Activated naive CD8-positive, alpha-beta T cell treated with anti-CD3 and anti-CD28 coated beads for 36 hours (primary cell): ENCODE measurements at places on chromosomes 6 and 20.
A peak's percentile ranks its signal among the peaks of the same experiment; 100 is the strongest.

- H3K27me3 ChIP-seq: peaks cover 3% of the 10 kb centered on the region
- DNase-seq: no peak
These were observed 11.4 kb upstream of the LOC128125822 start for GRCh38 chr6:63560801-63561287.

- H3K27ac ChIP-seq: no peak overlapping the region
- no peak for DNase-seq
- peaks cover 3% of the 10 kb centered on the region for H3K27me3 ChIP-seq
- H3K36me3 ChIP-seq: no peaks in the 10 kb centered on the region
- H3K4me3 ChIP-seq: no peak overlapping the region
- no peaks in the 10 kb centered on the region for H3K4me1 ChIP-seq
These were observed 12.5 kb downstream of the CAP2 start for GRCh38 chr6:17405944-17406245.

- H3K4me3 ChIP-seq: peak within 1 kb of the TSS; percentile 94
- peak; percentile 89 for DNase-seq
- H3K27ac ChIP-seq: peak within 1 kb of the TSS; percentile 95
- H3K4me1 ChIP-seq: peaks cover 53% of the 10 kb centered on the region
These were observed at the start of gene RNF5 for GRCh38 chr6:32177788-32178546. Gene RNF5, plus strand, starts transcription at chr6:32178405. Its CDS starts 107 bp downstream, at chr6:32178512.

- no peak for DNase-seq
- H3K36me3 ChIP-seq: no peaks in the 10 kb centered on the region
- peaks cover 22% of the 10 kb centered on the region for H3K4me1 ChIP-seq
- no peak overlapping the region for H3K4me3 ChIP-seq
These were observed 120.2 kb upstream of the RNF24 start for GRCh38 chr20:4135385-4136077.

- H3K4me1 ChIP-seq: peaks cover 16% of the 10 kb centered on the region
- peaks cover 18% of the 10 kb centered on the region for H3K27me3 ChIP-seq
- no peak overlapping the region for H3K4me3 ChIP-seq
These were observed 42.0 kb downstream of the SLC2A12 start for GRCh38 chr6:134010400-134010799.

GRCh38 chr20:3663858-3664257, 659 bp upstream of the GFRA4 start:
- H3K4me3 ChIP-seq: no peak overlapping the region
- H3K27ac ChIP-seq: no peak overlapping the region
- no peak for DNase-seq
- peaks cover 44% of the 10 kb centered on the region for H3K27me3 ChIP-seq
- H3K4me1 ChIP-seq: peaks cover 24% of the 10 kb centered on the region
- H3K36me3 ChIP-seq: no peaks in the 10 kb centered on the region

DNA sequence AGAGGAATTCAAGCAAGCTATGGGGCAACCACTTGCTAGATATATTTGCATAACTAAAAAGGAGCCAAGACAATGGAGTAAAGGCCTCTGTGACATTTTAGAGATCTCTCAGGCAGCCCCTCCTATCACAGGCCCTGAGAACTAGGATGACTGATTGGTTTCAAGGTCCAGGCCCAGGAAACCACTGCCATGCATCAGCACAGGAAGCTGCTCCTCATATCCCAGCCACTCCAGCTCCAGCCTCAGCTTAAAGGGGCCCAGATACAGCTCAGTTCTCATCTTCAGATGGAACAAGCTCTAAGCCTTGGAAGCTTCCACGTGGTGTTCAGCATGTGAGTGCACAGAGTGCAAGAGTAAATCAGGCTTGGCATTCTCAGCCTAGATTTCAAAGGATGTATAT, 21.1 kb upstream of the THBS2 start:
- H3K4me3 ChIP-seq: no peak overlapping the region
- no peak for DNase-seq
- no peak overlapping the region for H3K27ac ChIP-seq
- H3K36me3 ChIP-seq: no peaks in the 10 kb centered on the region

- H3K27ac ChIP-seq: no peak overlapping the region
- no peak overlapping the region for H3K4me3 ChIP-seq
- no peaks in the 10 kb centered on the region for H3K4me1 ChIP-seq
These were observed 105.4 kb upstream of the RIN2 start for GRCh38 chr20:19652591-19653026.

DNA sequence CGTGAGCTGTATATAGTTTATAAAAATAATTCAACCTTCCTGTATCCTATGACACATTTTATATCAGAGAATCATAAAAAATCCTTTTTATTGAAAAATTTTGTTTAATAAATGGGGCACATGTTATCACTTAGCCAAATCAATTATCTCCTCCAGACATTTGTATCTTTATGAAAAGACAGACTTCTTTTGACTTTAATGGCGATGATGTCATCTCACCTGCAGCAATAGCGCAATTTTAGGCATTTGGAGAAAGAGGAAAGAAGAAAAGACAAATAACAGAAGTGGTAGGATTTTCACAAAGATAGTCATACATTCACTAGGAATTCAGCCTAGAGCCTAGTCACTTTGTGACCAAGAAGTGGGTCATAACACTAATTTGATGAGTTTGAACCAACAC, 444.5 kb downstream of the PREX1 start:
- no peaks in the 10 kb centered on the region for H3K4me1 ChIP-seq
- no peak for DNase-seq
- no peaks in the 10 kb centered on the region for H3K36me3 ChIP-seq
- peaks cover 6% of the 10 kb centered on the region for H3K27me3 ChIP-seq
- no peak overlapping the region for H3K4me3 ChIP-seq

- H3K27me3 ChIP-seq: no peaks in the 10 kb centered on the region
- no peak overlapping the region for H3K4me3 ChIP-seq
- peaks cover 7% of the 10 kb centered on the region for H3K4me1 ChIP-seq
- no peak for DNase-seq
- no peak overlapping the region for H3K27ac ChIP-seq
These were observed 27.8 kb downstream of the FOXP4 start for GRCh38 chr6:41573985-41574384.

- H3K4me1 ChIP-seq: peaks cover under 1% of the 10 kb centered on the region
- DNase-seq: no peak
- no peak overlapping the region for H3K4me3 ChIP-seq
- no peak overlapping the region for H3K27ac ChIP-seq
- H3K27me3 ChIP-seq: peaks cover 15% of the 10 kb centered on the region
- no peaks in the 10 kb centered on the region for H3K36me3 ChIP-seq
These were observed 4.4 kb upstream of the CST3 start for GRCh38 chr20:23641936-23642751.

GRCh38 chr6:105838171-105838570, 248.0 kb upstream of the PRDM1 start:
- DNase-seq: no peak
- peaks cover 7% of the 10 kb centered on the region for H3K27me3 ChIP-seq
- no peaks in the 10 kb centered on the region for H3K4me1 ChIP-seq
- no peak overlapping the region for H3K4me3 ChIP-seq
- no peak overlapping the region for H3K27ac ChIP-seq

- H3K36me3 ChIP-seq: no peaks in the 10 kb centered on the region
- no peak overlapping the region for H3K4me3 ChIP-seq
- DNase-seq: no peak
- H3K4me1 ChIP-seq: no peaks in the 10 kb centered on the region
- H3K27ac ChIP-seq: no peak overlapping the region
These were observed 51.0 kb downstream of the TXNDC5 start for GRCh38 chr6:7859591-7859990.

- H3K27ac ChIP-seq: peak overlapping the region; percentile 60
- H3K4me1 ChIP-seq: peaks cover 22% of the 10 kb centered on the region
- H3K27me3 ChIP-seq: no peaks in the 10 kb centered on the region
- no peak for DNase-seq
- H3K36me3 ChIP-seq: peaks cover 24% of the 10 kb centered on the region
- H3K4me3 ChIP-seq: no peak overlapping the region
These were observed 119.4 kb downstream of the NCOA3 start for GRCh38 chr20:47620808-47621805.

GRCh38 chr20:4956200-4956810, 45.0 kb downstream of the SLC23A2 start:
- peaks cover 9% of the 10 kb centered on the region for H3K36me3 ChIP-seq

- peaks cover 4% of the 10 kb centered on the region for H3K27me3 ChIP-seq
- no peak for DNase-seq
- H3K36me3 ChIP-seq: no peaks in the 10 kb centered on the region
- no peak overlapping the region for H3K4me3 ChIP-seq
- H3K4me1 ChIP-seq: no peaks in the 10 kb centered on the region
These were observed 169.7 kb upstream of the GGTLC1 start for GRCh38 chr20:24158281-24158680.

- no peak for DNase-seq
- H3K4me3 ChIP-seq: no peak overlapping the region
- H3K36me3 ChIP-seq: peaks cover 2% of the 10 kb centered on the region
- H3K4me1 ChIP-seq: peaks cover 17% of the 10 kb centered on the region
- H3K27me3 ChIP-seq: no peaks in the 10 kb centered on the region
These were observed 36.0 kb upstream of the SNX9 start for GRCh38 chr6:157787080-157787479.

DNA sequence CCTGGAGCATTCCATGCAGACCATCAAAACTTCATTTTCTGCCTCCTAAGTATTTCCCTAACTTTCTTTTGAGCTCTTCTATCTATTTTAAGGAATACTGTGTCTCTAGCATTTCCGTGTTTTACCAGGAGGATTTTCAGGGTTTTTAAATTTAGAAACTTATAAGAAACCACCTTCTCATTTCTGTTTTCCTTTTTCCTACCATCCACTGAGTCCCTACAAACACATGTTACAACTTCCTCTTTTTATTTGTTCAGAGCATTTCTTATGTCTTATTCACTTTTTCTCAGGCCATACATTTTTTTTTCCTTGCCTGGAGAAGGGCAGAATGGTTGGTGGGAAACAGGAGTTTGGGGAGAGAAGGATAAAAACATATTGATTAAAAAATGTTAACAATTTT, 130.0 kb upstream of the BMP5 start:
- H3K4me1 ChIP-seq: no peaks in the 10 kb centered on the region
- H3K36me3 ChIP-seq: no peaks in the 10 kb centered on the region
- no peak overlapping the region for H3K4me3 ChIP-seq
- H3K27me3 ChIP-seq: no peaks in the 10 kb centered on the region
- DNase-seq: no peak

- peaks cover 2% of the 10 kb centered on the region for H3K36me3 ChIP-seq
- peaks cover 4% of the 10 kb centered on the region for H3K4me1 ChIP-seq
- no peak overlapping the region for H3K4me3 ChIP-seq
- DNase-seq: peak; percentile 61
- H3K27me3 ChIP-seq: peaks cover 43% of the 10 kb centered on the region
These were observed 119.7 kb upstream of the ZNF184 start for GRCh38 chr6:27592481-27593199.

- H3K36me3 ChIP-seq: no peaks in the 10 kb centered on the region
- no peak overlapping the region for H3K4me3 ChIP-seq
- DNase-seq: no peak
These were observed 112.7 kb upstream of the PRL start for GRCh38 chr6:22409486-22409885.

DNA sequence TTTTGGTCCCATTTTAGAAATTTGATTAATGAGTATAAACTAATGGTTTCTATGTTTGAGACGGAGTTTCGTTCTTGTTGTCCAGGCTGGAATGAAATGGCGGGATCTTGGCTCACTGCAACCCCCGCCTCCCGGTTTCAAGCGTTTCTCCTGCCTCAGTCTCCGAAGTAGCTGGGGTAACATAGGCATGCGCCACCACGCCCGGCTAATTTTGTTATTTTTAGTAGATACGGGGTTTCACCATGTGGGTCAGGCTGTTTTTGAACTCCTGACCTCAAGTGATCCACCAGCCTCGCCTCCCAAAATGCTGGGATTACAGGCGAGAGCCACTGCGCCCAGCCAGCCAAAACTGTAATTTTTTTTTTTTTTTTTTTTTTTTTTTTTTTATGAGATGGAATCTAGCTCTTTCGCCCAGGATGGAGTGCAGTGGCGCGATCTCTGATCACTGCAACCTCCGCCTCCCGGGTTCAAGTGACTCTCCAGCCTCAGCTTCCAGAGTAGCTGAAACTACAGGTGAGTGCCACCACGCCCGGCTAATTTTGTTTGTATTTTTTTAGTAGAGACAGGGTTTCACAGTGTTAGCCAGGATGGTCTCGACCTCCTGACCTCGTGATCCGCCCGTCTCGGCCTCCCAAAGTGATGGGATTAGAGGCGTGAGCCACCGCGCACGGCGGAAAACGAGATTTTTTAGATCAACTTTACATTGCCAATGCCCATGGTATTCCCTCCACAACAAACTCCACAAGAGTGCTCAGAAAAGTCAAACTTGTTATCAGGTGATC, 127.8 kb downstream of the HFE start:
- H3K36me3 ChIP-seq: no peaks in the 10 kb centered on the region
- H3K4me1 ChIP-seq: peaks cover 8% of the 10 kb centered on the region
- no peak overlapping the region for H3K27ac ChIP-seq
- DNase-seq: no peak
- H3K4me3 ChIP-seq: no peak overlapping the region

DNA sequence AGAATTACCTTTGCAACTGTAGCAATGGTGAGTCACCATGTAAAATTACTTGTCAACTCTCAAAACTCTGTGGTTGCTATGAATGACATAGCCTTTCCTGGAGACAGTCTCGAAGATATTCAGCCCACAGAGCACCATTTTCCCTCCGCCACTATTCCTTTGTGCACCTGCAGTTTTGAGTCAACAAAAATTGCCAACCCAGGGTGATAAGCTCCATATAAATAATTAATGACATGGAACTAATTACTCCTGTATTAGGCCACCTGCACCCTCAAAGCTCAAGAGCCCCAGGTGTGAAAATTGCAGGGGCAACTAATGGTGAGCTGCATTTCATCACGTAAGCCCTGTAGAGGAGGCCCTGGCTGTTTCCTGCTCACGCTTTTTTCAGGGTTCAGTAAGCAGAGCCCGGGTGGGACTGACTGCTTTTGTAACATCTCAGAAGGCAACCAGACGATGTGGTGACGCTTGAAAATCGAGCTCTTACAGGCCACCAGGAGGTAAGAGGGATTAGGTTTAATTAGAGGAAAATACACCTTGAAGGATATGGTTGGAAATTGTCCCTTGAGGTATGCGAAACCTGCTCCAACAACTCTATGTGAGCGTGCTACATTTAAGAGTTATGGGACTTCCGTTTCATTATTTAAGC, 70.8 kb downstream of the BMP2 start:
- no peaks in the 10 kb centered on the region for H3K4me1 ChIP-seq
- no peaks in the 10 kb centered on the region for H3K36me3 ChIP-seq
- H3K4me3 ChIP-seq: no peak overlapping the region
- no peak for DNase-seq
- H3K27me3 ChIP-seq: no peaks in the 10 kb centered on the region

DNA sequence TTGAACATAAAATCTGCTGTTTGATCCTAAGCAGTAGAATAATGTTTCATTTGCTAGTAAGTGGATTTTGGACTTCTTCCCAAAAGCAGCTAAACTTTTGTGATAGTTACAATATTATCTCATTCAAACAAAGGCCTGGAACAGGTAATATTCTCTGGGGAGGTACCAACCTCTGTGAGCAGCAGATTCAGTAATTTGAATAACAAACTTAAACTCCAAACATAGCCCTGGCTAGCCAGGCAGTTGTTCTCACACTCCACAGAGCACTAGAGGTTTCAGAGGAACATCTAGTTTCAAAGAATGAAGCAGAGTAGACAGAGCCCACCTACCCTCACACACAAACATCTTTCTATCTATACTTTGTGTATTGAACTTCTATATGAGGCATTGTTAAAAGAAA, 40.9 kb downstream of the LGSN start:
- no peak overlapping the region for H3K27ac ChIP-seq
- H3K4me3 ChIP-seq: no peak overlapping the region
- H3K36me3 ChIP-seq: no peaks in the 10 kb centered on the region
- H3K27me3 ChIP-seq: no peaks in the 10 kb centered on the region
- DNase-seq: no peak
